ENCODE measurements at places on chromosomes 1 and 21.

DNA sequence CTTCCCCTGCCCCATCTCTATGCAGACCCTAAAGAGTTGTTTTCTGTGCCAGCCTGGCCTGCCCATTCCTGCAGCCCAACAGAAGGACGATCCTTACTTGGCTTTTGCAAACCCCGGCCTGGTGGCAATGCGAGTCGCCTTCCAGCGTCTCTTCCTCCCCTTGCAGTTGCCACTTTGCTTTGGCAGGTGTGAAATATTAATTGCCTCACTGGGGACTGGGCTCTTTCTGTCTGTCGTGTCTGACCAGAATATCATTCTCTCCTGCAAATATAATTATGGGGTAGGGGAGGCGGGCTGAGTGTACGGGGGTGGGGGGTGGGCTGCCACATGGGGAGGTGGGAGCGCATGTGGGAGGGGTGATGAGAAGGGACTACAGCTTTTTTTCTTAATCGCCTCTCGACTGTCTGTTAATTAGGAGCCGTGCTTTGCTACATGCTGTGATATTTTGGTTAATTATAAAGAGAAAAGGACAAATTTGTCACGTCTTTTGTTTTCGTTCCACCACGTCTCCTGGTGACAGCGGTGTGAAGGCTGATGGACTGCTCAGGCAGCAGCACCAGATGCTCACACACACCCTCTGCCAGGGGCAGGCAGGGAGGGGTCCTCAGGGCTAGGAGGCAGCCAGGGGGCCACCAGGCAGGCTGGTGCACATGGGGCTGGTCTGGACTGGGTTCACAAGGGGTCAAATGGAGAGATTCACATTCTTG is 80.1 kb upstream of the CD34 start:
- DNase-seq: no peak

DNA sequence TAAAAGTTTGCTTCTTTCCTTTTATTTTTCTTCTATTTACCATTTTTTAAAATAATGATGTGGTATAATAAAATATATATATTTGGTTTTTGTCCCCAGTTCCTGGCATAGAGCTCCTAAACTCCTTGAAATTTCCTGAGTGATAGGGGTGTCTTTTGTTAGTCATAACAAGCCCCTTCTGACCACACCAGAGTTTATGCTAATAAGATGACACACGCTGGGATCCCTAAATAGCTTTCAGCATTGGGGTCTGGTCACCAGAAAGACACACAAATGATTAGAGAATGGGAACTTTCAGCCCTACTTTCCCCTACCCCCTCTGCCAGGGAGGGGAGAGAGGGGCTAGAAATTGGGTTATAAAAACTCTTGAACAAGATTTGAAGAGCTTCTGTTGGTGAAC is 56.2 kb downstream of the COL24A1 start:
- DNase-seq: no peak

DNA sequence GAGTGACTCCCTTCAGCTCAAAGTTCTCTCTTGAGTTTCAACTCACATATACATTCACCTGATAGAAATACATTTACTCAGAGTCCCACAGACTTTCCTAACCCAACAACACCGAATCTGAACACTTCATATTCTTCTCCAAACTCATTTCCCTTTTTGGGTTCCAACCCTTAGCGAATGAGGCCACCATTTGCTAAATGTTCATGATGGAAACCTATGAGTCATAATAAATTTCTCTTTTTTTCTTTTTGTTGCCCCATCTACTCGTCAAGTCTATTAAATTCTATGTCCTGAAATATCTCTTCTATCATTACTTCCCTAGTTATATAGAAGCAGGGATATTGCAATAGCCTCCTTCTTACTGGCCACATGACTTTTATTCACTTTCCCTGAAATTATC is 100.1 kb downstream of the HLX start:
- DNase-seq: no peak

DNA sequence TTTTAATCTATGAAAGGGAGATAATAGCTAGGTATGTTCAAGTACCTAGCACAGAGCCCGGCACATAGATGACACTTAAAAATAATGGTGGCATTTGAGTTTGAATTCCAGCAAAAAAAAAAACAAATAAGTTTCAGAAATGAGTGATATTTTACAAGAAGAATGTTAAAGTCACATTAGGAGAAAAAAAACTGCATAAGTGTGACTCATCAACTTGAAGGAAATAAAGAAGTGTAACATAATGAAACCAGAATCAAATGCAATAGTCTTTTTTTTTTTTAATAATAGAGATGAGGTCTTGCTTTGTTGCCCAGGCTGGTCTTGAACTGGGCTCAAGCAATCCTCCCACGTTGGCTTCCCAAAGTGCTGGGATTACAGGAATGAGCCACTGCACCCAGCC is 17.1 kb downstream of the DNASE2B start:
- DNase-seq: no peak

DNA sequence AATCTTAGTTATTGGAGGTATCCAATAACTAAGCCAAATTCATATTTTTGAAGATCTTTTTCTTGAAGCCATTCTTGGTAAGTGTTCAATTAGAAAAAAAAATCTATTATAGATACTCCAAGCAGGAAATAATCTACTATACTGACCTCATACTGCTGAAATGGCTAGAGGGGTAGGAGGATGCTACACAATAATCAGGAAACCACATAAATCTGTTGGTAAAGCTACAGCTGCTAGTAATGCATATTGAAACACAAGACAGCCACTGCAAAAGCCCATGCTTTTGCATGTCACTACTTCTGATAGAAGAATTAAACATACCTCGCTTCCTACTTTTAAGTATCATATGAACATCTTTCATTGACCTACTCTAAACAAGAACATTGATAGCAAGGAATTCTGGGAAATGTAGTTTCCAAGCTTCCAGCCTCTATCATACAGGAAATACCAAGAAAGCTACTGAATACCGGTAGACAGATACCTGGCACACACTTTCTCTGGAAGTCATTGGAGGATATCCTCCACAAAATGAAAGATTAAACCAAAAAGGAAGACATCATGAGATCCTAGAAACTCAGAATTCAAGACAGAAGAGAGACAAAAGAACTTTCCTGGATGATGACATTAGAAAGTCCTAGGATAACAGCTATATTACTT is 103.0 kb upstream of the VAV3 start:
- DNase-seq: no peak

GRCh38 chr1:112981426-112981825 is 25.4 kb upstream of the SLC16A1 start:
- no peak for DNase-seq

- peak; percentile 67 for DNase-seq
Observed at GRCh38 chr1:6347641-6348487, 45.7 kb downstream of the ACOT7 start.

- peak; percentile 64 for DNase-seq
Observed at GRCh38 chr1:226912587-226913176, 27.4 kb upstream of the COQ8A start.

- DNase-seq: no peak
Observed at GRCh38 chr1:22223176-22223575, 80.3 kb upstream of the WNT4 start.

DNA sequence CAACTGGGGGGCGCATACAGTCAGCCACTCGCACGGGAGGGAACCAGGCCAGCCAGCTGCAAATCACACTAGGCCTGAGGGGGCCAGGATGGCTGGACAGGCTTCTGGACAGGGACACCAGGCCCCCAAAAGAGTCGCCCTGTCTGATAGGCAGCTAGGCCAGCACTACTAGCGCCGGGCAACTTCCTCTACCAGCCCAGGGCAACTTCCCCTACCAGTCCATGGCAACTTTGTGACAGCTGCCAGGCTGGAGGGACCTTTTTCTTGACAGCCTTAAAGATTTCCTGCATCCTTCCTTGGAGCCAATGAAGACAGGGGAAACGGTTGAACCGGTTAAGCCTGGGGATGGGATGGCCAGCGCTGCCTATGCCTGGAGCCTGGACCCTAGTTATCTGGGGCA is 5.1 kb downstream of the IFFO2 start:
- DNase-seq: no peak

DNA sequence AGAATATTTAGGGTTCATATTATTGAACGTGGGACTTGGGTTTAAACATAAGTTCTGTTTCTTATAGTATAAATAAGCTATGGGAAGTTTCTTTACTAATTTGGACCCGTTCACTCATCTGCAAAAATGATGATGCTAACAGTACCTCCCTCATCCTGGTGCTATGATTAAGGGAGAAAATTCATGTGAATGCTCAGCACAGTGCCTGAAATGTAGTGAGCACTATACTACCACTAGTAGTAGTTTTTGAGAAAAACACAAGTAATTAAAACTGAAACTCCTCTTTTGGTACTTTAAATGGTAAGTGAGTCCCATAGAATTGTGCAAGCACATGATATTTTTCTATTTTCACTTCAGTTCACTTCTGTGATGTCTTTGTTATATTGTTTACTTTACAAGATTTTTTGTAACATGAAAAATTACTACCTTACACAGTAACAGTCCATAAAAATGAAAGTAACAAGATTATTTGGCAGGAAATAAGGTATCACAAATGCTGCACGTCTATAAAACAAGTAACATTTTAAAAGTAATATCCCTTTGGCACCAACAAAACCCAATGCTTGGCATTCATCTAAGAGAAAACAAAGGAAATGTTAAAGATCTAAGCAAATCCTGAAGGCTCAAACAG is 11.3 kb upstream of the PTPRC start:
- no peak for DNase-seq

GRCh38 chr1:45629035-45629434 is 5.2 kb upstream of the CCDC17 start:
- DNase-seq: no peak

DNA sequence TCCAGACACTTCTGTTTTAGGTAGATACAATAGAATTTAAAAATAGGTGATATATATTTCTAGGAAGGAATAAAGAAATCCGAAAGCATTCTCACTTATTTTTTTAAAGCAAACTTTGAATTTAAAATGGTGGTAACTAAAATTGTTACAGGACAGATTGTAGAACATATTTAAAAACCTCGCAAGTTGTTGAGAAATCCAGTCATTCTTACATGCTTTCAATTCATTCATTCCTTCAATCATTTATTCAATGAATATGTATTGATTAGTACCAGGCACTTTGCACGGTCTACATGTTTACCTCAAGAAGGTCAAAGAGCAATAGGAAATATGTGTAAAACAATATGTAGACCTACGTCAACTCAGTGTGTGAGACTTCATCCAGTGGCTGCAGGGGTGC is 189.9 kb upstream of the SNX7 start:
- DNase-seq: no peak

- no peak for DNase-seq
Observed at GRCh38 chr1:64033667-64034220, 169.7 kb upstream of the UBE2U start.

- DNase-seq: no peak
Observed at GRCh38 chr1:194024659-194025058, 838.2 kb upstream of the B3GALT2 start.

DNA sequence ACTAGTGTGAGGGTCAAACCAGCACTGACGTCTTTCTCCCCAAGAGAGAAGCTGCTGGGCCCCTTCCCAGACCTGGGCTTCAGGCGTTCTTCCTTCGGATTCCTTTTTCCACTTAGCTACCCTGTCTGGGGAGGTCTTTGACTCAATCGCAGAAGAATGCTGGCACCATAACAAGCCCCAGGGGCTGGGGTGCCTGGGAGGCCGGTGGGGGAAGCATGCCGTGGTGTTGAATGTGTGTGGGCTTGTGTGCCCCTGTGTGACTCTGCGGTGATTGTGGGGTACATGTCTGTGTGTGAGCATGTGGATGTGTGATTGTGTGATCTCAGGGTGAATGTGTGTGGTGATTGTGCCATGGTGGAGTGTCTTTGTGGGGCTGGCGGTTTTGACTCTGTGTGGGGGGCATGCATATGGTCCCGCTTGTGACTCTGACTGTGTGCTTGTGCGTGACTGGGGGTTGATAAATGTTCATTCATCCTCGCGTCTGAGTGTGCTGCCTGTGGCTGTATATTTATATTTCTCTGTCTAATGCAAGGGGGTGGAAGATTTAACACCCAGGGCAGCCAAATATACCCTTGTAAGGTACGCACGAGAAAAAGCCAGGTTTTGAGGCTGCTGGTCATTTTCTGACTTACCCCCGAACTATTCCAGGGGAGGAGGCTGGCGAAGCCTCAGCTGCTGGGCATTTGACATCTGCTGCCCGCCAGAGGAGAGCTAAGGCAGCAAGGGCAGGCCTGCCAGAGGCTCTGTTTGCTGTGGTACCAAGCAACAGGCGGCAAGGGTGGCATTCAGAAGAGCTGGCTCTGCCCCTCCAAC is 1.1 kb upstream of the SYNC start:
- no peak for DNase-seq

DNA sequence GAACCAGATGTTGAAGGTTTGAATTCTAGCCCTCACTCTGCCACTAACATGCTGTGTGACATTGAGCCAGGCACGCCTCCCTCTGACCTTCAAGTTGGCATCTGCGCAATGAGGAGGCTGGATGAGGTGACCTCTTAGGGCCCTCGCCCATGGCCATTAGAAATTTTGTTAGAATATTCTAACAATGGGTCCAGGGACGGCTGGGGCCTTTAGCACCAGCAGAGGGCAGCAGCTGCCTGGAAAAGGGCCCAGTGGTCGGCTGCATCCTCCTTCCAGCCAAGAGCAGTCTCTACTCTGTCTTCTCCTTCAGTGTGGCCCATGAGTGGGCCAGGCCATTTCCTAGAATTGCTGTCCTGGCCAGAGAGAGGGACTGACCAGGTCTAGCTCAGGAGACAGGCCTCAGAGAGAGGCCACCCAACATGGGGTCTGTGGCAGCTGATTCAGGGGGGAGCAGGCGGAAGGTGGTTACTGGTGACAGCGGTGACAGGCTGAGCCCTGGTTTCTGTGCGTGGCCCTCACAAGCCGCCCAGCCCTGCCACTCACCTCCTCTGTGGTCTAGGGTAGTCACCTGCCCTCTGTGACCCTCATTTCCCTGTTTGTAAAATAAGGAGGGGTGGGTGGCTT is 101.3 kb upstream of the ACTL8 start:
- peak; percentile 8 for DNase-seq

- DNase-seq: no peak
Observed at GRCh38 chr1:247350587-247350986, 18.9 kb upstream of the ZNF496 start.

GRCh38 chr1:166814611-166815010 is 24.7 kb upstream of the POGK start:
- no peak for DNase-seq

DNA sequence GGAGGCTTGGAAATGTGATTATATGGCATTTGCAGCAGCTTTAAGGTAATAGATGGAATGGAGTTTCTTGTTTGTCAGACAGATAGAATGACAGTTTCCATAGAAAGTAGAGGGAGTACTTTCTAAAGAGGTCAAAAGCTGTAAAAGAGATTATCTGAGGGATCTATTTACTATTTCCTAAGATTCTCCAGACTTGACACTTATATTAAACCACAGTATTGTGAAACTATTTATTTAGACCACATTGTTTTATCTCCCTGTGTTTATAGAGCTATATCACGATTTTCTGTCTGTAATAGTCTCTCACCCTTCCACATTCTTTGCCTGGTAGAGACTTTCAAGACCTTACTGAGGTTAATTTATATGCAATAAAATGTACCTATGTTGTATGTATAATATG is 66.7 kb downstream of the MAN1A2 start:
- no peak for DNase-seq

GRCh38 chr1:117570988-117571409 is 34.8 kb upstream of the TENT5C start:
- no peak for DNase-seq
